ENCODE measurements at places on chromosomes 6 and 20. TPM values are rescaled to one million over a fixed set of nuclear protein-coding genes. Genes with fewer than 3 reads are reported as not detected.

The PEX7 gene
- 3.9 TPM for total RNA-seq

The INSM1 gene
- not detected for total RNA-seq

The FKBP1C gene
- total RNA-seq = not detected

DNA sequence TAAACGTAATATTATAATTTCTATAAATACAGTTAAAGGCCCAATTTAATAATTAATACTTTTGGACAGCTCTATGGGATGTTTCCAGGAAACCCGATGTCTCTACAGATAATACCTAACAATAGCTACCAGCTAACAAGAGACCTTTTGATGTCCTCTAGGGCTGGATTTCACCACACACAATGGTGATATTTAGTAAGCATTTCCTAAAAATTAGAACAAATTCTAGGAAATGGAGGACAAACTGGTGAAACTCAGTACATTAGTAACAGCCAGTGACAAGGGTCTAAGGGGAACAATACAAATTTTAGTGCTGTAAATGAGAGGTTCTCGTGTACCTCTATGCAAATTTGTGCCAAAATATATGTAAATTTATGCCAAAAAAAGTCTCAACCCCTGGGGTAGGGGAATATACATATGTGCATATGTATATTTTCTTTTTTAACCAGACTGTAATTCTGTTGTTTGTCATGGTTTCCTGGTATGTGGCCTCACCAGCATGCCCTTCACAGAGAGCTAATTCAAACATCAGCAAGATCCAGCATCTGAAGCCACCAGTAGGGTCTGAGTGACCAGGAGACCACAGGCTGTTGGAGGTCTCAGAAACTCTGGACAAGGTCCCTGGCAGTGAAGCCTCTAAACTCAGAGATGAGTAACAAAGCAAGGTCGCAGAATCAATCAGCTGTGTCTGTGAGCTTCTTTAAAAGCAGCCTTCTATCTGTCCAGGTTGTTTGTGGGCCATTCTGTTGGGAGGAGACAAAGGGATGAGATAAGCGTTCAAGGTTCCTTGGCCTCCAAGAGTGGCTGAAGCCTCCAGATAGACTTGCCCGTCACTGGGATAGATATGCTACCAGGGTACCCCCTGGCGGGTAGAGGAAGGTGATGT, 235.1 kb upstream of the RREB1 start:
- no peak for DNase-seq

DNA sequence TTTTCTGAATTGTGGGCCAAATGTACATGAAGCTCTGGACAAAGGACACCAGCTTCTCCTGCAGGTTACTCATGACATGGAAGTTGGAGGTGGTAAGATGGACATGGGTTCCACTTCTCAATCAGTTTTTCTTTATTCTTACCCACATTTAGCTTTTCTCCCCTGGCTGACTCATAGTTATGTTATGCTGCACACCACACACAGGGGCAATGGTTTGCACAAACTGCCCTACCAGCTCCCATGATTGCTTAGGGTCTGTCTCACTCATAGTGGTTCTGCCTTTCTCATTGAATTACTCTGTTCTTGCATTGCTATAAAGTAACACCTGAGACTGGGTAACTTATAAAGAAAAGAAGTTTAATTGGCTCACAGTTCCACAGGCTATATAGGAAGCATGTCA, 4.5 kb upstream of the CD109 start:
- no peak for DNase-seq
